ENCODE measurements at places on chromosomes 2 and 18.

- no peak for DNase-seq
Observed at GRCh38 chr2:96512341-96512740, 7.2 kb upstream of the NEURL3 start.

- no peak for DNase-seq
Observed at GRCh38 chr2:47206181-47206580, 51.1 kb upstream of the STPG4 start.

DNA sequence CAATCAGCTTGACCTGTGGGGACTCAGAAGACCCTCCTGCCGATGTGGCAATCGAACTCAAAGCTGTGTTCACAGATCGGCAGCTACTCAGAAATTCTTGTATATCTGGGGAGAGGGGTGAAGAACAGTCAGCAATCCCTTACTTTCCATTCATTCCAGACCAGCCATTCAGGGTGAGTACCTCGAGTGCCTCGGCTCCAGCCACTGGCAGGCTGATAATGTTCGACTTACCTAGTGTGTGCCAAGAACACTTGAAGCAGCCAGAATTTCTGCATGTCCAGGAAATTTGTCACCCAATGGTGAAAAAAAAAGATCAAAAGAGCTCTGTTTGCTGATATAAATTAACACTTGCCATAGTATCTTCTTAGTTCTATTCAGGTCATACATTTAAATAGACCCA, 2.3 kb downstream of the LGALSL start:
- no peak for DNase-seq

DNA sequence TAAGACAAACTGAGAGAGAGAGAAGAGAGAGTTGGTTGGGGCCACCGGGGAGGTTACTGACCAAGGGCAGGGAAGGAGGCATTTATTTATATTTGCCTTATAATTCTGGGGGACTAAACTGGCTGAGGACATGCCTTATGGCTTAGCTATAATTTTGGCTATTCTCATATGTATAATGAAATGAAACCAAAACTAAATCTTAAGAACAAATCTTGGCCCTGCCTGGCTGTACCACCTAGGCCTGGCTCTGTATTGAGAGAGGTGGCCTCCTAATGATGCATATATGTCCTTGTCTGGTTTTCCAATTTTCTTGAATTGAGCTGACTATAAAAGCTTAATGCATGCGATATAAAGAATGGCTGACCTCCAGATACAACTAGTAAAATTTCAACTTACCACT, 3.5 kb upstream of the PPP1CB start:
- DNase-seq: no peak

GRCh38 chr2:239277401-239278085, 123.3 kb downstream of the HDAC4 start:
- no peak for DNase-seq

DNA sequence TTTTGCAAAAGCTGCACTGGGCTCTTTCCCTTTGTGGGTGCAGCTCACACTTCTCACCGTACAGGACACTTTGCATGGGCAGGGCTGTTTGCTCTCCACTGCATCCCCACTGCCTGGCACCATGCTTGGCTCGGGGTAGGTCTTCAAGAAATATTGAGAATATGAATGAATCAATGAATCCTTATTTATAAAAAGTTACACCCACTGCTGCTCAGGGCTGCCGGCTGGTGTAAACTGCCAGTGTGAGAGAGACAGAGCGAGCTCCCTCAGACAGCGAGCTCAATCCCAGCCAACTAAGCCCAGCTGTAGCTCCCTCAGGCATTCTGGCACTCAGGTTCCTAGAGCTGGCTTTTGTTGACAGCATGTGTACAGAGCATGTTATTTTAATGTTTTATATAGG, 3.4 kb downstream of the TMEM185B start:
- DNase-seq: no peak

Data from SIG-M5 (cell line).